ENCODE measurements at places on chromosomes 1 and 21.

DNA sequence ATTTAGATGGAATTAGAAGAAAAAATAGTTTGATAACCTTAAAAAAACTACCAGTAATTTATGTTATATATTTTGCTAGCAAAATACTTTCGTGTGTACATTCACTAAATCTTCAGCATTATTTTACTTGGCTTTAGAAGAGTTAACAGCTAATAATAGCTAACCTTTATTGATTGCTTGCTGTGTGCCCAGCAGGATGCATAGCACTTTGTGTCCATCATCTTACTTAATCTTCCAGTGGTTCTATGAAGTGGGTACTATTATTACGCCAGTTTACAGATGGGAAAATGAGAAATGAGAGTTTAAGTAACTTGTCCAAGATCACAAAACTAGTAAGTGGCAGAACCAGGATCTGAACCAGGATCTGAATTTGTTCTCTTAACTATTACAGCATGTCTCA, 41.7 kb upstream of the GPR25 start:
- DNase-seq = no peak

DNA sequence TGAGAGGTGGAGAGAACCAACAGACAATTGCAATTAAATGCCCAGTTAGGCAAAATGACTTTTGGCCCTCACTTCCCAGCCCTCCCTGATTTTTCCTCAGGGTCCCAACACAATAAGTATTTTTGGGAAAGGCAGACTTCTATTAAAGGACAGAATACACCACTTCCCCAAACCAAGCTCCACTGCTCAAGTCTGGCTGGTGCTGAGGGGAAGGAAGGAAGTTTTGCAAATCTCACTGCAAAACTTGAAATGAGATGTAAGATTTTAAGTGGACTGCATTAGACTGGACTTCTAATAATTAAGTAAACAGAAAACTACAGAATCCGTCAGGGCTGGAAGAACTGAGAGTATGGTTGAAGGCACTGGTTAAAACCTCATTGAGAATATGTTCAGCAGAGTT, 32.2 kb upstream of the CD1D start:
- no peak for DNase-seq

DNA sequence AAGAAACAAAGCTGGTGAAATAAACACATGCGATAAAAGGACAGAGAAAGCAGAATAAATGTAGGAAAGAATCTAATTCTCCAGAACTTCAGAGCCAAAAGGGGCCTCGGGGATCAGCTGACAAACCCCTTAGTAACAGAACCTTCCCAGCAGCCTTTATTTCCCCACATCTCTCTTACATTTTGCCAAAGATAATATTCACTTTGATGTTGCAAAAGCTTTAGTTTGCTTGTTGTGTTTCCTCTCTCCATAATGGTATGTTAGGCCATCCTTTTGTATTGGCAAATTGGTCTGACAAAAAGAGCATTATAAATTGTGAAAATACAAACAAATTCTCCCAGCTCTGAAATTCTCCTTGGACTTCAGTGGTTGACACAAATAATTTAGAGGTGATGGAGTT, 54.9 kb downstream of the OPTC start:
- no peak for DNase-seq

DNA sequence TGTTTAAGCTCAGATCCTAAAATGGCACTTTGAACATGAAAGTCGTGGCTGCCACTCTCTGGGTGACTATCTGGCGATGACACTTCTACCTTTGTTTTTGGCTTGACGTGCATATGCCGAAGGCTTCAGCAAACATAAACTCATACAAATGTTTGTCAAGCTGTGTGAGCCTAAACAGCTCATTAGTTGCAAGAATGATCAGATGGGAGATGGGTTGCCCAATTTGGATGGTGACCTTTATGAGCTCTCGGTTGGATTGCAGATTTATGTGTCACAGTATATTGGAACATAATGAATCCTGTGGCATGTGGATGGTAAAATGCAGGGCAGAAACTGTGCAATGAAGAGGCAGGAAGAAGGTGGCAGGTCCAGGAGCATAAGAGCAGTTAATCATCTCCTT, 229.3 kb downstream of the DISC1 start:
- no peak for DNase-seq

DNA sequence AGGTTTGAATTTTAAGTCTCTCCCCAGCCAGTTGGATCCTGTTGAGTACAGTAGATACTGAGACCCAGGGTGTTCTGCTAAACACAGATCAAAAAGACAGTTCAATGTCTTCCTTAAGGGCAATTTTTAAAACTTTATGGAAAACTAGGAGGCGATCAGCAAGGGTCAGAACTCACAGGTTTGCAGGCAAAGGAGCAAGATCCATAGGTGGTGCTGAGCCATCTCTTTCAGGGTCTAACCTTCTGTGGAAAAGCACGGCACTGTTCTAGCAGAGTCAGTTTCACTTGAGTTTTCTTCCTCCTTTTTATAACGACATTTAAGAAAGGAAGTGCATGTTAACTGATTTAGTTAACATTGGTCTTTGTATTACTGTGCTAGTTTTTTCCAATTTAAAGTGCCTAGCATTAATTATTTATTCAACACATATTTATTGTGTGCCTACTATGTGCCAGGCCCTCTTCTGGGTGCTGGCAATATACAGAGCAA, at the start of gene CD84:
CD84 (minus strand) TSS at position 281 of the 486 bp plus-strand sequence; CDS start at position 222, 59 bp downstream.
- no peak for DNase-seq

DNA sequence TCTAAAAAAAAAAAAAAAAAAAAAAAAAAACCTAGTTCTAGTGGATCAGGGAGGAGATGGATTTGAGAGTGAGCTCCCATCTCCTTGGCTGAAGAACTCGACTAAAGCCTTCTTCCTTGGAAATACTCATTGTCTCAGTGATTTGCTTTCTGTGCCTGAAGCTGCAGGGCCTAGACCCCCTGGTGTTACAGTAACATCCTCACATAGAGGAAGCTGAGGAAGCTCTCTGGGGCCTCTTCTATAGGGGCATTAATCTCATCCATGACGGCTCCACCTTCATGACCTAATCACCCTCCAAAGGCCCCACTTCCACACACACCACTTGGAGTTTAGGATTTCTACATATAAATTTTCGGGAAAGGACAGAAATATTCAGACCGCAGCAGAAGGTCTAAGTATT, 95.9 kb upstream of the ETS2 start:
- DNase-seq = no peak

- no peak for DNase-seq
Measured at GRCh38 chr1:82710091-82710490, 909.4 kb downstream of the ADGRL2 start.

GRCh38 chr1:89211035-89211634, 12.4 kb upstream of the GBP4 start:
- DNase-seq = no peak

DNA sequence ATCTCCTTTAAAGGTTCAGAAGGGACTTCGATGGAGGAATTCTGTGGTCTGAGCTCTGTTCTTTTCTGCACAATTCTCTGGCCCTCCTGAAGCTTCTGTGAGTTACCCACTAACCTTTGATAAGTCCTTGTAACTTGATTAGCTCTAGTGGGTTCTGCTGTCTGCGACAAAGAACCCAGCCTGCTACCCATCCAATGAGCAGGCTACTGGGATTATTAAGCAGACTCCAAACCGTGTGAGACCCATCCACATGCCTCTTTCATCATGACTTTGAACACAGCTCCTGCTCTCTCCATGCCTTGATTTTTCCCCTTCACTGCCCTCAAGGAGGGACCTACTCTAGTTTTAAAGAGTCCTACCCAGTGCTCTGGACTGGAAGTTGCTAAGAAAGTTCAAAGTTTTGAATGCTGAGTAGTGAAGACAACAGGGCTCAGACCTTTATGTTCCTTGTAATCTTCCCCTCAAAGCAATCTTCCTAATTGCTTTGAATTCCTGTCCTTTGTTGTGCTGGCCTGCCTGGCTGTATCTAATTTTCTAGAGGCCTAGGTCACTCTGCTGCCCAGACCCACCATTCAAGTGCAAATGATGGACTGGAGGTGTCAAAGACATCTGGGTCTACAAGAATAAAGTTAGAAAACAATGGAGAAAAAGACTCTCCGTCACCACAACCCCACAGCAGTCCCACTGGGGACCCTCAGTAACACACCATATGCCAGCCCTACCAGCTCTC, 146.9 kb downstream of the RHOU start:
- no peak for DNase-seq

DNA sequence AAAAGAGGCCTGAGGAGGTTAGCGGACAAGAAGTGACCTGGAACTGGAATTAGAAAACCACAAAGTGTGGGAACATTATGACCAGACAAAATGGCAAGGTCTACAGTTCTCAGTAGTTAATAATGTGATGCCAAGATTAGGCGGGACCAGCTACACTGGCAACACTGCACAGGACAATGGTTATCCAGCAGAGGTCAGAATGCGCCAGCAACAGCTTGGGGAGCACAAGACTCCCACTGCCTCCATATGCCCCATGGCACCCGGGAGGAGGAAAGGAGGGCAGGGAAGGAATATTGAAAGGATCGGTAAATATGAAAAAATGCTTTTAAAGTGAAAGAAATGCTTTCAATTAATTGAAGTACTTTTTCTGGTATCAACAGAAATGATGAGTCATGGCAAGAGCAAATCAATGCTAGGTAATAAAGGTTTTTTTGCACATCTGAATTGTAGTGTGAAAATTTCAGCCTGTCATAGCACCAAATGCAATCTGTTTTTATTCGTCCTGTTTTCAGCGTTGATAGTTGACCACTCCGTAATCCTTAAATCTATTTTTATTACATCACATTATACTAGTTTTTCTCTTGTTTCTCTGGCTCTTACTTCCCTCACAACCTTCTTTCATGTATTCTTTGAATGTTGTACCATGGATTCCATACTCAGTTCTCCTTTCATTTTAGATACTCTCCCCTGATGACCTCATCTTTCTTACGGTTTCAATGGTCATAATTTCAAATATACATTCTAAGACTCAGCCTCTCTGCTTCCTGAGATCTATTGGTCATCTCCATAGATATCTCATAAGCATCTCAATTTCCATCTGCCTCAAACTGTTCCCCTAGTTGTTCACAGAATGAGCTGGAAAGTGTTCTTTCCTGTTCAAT, 30.7 kb downstream of the VCAM1 start:
- DNase-seq = no peak

DNA sequence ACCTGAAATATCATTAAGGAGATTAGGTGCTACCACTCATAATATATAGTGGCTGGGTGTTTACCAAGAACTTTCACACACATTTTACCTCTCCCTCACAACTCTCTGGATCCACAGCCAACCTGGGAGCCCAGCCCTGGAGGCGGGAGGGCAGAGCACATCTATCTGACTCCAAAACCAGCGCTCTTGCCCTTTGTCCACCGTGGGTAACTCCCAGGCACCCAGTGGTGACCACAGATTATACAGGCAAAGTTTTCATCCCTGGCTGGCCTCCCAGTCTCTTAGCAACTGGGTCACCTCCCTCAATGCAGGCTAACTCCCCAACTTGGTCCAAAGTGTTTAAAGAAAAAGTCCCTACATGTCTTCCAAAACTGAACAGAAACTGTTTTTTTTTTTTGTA, 2.4 kb downstream of the PAQR7 start:
- no peak for DNase-seq

GRCh38 chr1:209341673-209342420, 241.7 kb upstream of the CAMK1G start:
- no peak for DNase-seq

- no peak for DNase-seq
Measured at GRCh38 chr1:224884361-224884801, 45.1 kb upstream of the DNAH14 start.

GRCh38 chr1:7611421-7612010, 159.6 kb upstream of the VAMP3 start:
- no peak for DNase-seq

DNA sequence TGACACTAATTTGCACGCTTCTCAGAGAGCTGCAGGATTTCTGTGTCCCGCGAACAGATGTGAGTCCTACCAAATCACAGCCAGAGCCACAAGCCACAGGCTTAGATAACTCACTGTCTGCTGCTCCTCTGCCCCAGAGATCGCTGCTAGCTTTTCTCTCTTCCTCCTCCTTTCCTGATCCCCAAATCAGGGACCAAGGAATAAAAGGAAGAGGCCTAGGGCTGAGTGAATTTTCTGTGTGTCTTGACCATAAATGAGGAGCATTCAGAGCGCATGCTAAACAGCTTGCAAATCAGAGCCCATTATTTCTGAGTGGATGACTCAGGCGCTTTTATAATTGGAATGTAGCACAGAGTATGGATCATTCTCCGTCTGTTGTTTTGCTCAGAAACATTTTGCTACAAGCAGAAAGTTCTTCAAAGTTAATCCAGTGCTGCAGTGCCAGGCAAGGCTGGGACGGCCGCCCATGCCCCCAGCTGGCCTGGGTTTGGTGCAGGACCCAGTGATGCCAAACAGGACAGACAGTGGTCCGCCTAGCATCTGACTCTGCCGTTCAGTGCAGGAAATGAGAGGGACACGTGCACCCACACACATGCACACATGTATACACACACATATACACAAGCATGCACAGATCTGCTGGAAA, 38.2 kb downstream of the KCNAB2 start:
- DNase-seq = no peak

DNA sequence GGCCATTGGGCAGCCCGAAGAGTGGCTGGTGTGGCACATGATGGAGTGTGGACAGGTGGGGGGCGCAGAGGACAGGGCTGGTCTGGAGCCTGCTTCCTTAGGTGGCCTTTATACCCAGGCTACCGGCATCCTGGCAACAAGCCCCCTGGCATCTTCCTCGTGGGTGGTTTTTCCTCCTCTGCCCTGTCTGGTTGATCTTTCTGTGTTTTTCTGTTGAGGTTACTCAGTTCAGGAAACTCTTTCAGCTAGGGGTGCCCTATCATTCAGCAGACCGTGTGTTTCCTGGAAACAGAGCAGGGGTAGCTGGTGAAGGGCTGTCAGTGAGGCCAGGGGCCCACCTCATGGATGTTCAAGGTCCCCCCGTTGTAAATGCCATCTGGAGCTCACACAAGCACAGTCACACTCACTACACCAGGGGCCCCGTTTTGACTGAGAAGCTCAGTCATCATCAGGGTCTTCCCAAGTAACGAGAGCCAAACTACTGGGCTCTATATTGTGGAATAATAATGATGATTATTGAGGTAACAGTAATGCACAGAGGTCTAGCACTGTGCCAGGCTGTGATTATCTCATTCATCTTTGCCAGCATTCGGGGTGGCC, at the start of gene KRTAP12-4:
KRTAP12-4 (minus strand) TSS at position 84 of the 600 bp plus-strand sequence; CDS start at position 39, 45 bp downstream.
- DNase-seq = no peak

- DNase-seq = no peak
Measured at GRCh38 chr1:119541389-119541788, 34.4 kb downstream of the HSD3B1 start.

GRCh38 chr1:151131701-151132334, 14.6 kb downstream of the SEMA6C start:
- DNase-seq = peak; percentile 9

DNA sequence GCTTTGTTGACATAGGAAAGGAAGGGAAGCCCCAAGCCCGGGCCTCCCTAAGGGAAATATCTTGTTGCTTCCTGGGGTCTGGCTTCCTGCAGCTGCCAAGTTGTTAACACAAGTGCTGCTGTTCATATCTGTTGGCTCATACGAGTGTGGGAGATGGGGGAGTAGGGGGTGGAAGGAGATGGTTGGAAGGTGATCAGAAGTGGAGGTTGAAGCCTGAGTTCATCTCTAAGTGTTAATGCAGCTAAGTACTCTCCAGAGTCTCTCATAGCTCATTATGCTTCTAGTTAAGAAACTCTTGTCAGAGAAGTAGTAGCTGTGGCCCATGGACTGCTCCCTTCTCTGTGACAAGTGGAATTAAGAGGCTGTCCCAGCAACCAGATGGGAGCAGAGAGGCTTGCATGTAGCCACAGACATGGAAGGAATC, 319.2 kb upstream of the SPAG17 start:
- DNase-seq = no peak

Measured in astrocyte of the spinal cord (primary cell).